ENCODE measurements at places on chromosomes 11 and 22.

GRCh38 chr11:102469196-102469821 is 16.7 kb upstream of the TMEM123 start:
- no peak for DNase-seq

DNA sequence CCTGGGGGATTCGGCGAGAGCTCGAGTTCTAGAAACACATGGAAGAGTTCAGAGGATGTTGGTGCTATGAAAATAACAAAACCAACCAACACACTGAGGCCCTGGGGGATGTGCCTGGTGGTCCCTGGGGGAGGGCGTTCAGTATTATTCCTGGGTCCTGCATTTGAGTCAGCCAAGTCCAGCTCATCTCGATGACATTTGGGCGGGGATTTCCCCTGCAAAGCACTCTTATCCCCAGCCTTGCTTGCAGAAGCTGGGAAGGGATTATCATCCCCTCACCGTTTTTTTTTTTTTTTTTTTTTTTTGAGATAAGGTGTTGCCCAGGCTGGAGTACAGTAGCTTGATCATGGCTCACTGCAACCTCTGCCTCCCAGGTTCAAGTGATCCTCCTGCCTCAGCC is 2.1 kb upstream of the SMIM38 start:
- no peak for DNase-seq

GRCh38 chr11:75341612-75342011 is 9.8 kb downstream of the ARRB1 start:
- no peak for DNase-seq

GRCh38 chr11:116742104-116742503 is 30.7 kb downstream of the BUD13 start:
- DNase-seq = no peak

GRCh38 chr11:9138612-9139579 is 47.5 kb upstream of the SCUBE2 start:
- peak; percentile 93 for DNase-seq

GRCh38 chr11:106329273-106330018 is 252.0 kb downstream of the AASDHPPT start:
- DNase-seq = no peak
